ENCODE measurements at places on chromosomes 5 and 9. TPM values are rescaled to one million over a fixed set of nuclear protein-coding genes. Genes with fewer than 3 reads are reported as not detected.

MORN5 gene
- 21.2 TPM for total RNA-seq

PCDHA13 gene
- total RNA-seq: 0.23 TPM

C5orf24 gene
- total RNA-seq: 30.5 TPM

ITK gene
- 2.6 TPM for total RNA-seq

GAS1 gene
- 57.3 TPM for total RNA-seq

MLANA gene
- total RNA-seq: not detected

SHISAL2B gene
- not detected for total RNA-seq

ELAVL2 gene
- total RNA-seq: 0.76 TPM

PCBD2 gene
- total RNA-seq: 14.0 TPM

PCDHGA5 gene
- total RNA-seq: 1.2 TPM

DMRT2 gene
- total RNA-seq: 1.5 TPM

C9orf50 gene
- not detected for total RNA-seq

SEMA6A gene
- total RNA-seq: 106 TPM

VAV2 gene
- total RNA-seq: 34.5 TPM
